Iris pigment epithelial cell (primary cell): ENCODE measurements at places on chromosomes 13 and 19.

DNA sequence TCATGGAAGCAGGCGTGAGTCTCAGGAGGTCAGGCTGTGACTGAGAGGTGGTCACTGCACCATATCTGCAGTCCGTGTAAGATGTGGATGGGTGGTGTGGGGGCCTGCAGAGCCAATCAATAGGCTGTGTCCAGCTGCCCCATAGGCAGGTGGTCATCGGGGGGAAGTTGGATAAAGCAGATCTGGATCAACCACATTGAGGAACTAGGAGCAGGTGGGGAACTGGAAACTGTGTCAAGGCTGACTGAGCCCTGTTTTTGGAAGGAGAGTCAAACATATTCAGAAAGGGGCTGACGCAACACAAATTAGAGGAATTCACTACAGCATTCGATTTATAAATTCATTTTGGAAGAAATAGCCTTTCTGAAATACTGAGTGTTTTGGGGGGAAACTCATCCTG is 15.0 kb downstream of the CLEC4M start:
- no peak for DNase-seq

GRCh38 chr13:111505175-111505777 is 184.8 kb downstream of the TEX29 start:
- DNase-seq, result no peak

DNA sequence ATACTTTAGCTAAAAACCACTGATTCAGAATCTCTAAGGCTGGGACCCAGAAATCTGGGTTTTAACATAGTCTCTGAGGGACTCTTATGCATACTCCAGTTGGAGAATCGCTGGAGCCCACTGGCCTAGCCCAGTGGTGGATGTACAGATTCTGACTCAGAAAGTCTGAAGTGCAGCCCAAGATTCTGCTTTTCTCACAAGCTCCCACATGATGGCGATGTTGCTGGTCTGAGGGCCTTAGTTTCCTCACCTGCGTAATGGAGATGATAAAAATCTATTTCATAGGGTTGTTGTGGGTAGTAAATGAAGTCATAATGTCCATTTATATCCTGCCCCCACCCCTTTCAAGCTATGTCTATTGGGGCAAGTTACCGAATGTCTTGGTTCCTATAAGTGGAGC is 7.7 kb upstream of the CDADC1 start:
- DNase-seq, result peak; percentile 60

DNA sequence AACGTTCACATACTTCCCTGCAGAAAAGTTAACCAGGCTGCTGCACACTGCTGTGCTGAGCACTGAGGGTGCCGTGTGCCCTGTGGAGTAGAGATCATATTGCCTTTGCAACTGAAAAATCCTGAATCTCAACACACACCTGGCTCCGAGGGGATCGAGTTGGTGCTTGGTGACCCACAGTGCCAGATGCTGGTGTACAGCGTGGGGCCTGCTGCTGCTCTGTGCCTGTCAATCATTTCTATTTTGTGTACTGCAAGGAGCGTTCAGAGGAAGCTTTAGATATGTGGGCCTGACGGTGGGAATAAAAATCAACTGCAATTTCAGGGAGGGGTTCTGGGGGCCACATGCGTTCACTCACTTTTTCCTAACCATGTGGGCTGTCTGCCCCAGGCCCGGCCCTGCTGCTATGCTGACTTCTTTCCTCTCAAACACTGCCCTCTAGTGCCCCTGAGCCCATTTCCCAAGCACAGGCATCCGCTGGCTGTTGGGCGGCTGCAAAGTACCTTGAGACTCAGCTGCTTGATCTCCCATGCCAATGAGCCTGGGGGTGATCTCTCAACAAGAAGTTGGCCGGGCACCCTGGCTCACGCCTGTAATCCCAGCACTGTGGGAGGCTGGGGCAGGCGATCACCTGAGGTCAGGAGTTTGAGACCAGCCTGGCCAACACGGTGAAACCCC is 9.7 kb upstream of the LENG8 start:
- DNase-seq, result peak; percentile 60

- peak; percentile 31 for DNase-seq
Observed at GRCh38 chr13:101627556-101627943, 175.1 kb downstream of the ITGBL1 start.
